ENCODE measurements at places on chromosomes 5 and 9.

GRCh38 chr9:127780126-127780885 lies 1.8 kb upstream of the SH2D3C start:
- DNase-seq: no peak

DNA sequence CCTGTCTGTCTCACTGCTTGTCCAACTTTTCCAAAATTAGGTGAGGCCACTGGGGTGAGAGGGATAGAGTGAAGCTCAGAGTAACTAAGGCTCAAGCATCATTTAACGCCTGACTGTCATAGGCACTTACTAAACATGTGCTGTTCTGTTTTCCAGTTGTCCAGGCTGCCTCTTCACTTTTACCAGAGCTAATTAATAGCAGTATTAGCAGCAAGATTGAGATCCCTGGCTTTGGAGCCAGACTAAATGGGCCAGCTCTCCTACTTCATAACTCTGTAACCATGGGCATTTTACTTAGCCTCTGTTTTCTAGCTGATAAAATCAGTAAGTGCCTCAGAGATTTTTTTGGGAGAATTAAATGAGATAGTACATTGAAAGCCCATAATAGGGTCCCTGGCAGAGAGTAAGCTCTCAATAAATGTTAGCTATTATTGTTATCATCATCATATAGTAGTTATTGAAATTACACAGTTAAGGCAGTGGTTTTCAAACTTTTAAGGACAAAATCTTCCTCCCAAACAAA lies 146.2 kb upstream of the LHFPL2 start:
- DNase-seq: no peak

- no peak for DNase-seq
Measured at GRCh38 chr5:22496666-22497065, 356.5 kb downstream of the CDH12 start.

GRCh38 chr9:137631345-137632229 lies 12.8 kb downstream of the EHMT1 start:
- DNase-seq: no peak

- peak; percentile 31 for DNase-seq
Measured at GRCh38 chr5:149228618-149229297, 42.9 kb upstream of the AFAP1L1 start.

DNA sequence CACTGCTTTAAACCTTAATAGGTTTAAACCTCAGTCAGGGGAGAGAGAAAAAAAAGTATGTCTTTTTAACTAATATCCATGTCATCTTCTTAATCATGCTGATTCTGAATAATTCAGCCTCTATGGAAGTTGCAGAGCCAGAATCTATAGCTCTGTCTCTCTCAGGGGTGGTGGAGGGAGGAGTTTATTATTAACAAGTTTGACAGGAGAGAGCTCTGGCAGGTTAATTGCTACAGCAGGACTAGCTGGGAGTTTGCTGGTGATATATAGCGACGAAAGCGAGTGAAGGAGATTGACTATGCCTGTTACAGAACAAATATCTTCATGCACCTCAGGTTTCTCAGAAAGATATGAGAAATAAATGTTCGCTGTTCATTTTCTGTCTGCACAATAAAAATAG lies 586.4 kb downstream of the TLE4 start:
- DNase-seq: no peak

GRCh38 chr9:82805027-82805426 lies 257.9 kb downstream of the RASEF start:
- DNase-seq: no peak

Data from colonic mucosa (tissue), 4 donors.